Aorta (tissue), 5 donors: ENCODE measurements at places on chromosomes 4 and X. TPM values are rescaled to one million over a fixed set of nuclear protein-coding genes. Genes with fewer than 3 reads are reported as not detected.

GRCh38 chrX:95885074-95885473 lies 799.6 kb upstream of the DIAPH2 start:
- DNase-seq, result no peak
- no peaks in the 10 kb centered on the region for H3K27me3 ChIP-seq
- H3K27ac ChIP-seq, result no peak overlapping the region
- no peaks in the 10 kb centered on the region for H3K4me1 ChIP-seq
- no peaks in the 10 kb centered on the region for H3K36me3 ChIP-seq
- H3K4me3 ChIP-seq, result no peak overlapping the region

DNA sequence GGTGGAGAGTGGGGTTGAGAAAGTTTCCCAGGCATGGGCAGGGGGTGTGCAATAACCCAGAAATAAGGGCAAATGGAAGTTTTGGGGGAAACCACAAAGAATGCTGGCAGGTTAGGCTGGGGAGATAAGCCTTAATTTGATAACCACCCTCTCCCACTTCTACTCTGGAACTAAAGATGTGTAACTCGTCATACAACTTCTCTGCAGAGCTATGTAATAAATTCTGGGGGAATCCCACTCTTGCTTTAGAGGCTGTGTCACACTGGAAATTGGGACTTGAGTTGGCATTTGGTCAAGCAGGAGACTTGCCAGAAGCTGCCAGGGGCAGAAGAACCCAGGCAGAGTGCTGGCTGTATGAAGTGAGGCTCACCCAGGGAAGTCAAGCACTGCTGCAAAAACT lies 170.9 kb upstream of the CPEB2 start:
- no peaks in the 10 kb centered on the region for H3K4me1 ChIP-seq
- no peak overlapping the region for H3K27ac ChIP-seq
- DNase-seq, result no peak
- no peaks in the 10 kb centered on the region for H3K36me3 ChIP-seq

DNA sequence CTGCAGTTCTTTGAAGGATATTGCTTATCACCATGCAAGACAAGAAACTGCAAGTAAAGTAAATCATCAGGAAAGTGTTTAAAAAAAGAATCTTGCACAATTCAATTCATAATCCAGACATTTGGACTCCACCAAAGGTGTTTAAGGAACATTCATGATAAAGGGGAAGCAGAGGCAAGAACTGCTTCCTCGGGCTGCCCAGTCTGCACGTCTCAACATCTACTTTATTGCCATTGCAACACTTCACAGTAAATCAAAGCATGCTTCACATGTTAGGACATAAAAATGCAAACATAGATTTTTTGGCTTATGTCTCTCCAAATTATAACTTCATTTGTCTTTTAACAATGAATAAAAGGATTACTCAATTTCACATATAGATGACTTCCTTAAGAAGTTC lies 42.5 kb downstream of the MID1 start:
- H3K4me1 ChIP-seq, result peaks cover 1% of the 10 kb centered on the region
- no peaks in the 10 kb centered on the region for H3K36me3 ChIP-seq
- no peak overlapping the region for H3K4me3 ChIP-seq
- no peaks in the 10 kb centered on the region for H3K27me3 ChIP-seq

DNA sequence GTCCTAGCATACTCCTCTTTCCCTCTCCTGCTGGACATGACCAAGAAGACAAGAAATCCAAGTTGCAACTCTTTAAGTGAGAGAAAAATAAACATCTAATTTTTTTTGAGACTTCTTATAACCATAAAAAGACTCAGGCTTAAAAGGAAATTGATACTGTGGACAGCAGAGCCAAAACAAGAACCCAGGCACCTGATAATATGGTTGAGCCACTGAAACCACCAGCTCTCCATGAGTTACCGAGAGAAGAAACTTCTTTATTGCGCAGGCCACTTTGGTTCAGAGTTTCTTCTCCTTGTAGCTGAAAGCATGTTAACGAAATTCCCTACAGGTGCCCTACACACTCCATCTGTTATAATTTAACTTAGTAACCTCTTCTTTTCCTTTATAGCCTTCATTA lies 11.3 kb upstream of the SPCS3 start:
- H3K4me3 ChIP-seq, result no peak overlapping the region
- no peaks in the 10 kb centered on the region for H3K27me3 ChIP-seq
- H3K27ac ChIP-seq, result no peak overlapping the region
- no peaks in the 10 kb centered on the region for H3K4me1 ChIP-seq

DNA sequence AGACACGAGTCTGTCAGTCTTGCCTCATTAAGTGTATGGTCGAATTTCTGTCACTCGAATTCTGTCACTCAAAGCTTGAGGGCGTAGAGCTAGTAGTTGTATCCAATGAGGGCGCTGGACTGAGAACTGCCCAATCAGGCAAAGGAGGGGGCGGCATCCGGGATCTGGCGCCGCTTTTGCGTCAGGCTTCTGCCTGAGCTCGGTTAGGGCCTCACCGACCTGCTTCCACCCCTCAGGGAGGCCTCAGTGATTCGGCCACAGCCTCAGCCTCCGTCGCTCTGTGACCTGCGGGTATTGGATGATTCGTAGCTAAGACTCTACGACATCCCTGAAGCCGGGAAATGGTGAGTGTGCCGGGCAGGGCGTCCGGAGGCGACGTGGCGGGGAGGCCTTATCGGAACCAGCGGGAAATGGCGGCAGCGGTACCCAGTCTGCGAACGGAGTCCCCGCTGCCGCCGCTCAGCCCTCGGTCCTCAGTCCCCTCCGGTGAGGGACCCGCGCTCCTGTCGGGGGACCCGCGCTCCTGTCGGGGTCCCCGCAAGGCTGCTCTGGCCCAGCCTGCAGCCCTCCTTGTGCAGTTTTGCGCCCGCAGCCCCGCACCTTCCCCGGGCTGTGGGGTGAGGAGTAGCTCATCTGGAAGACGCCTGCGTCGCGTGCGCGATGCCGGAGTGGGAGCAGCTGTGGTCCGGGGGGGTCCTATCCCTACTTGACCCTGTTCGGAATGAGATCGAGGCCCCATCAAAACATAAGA lies 88.3 kb downstream of the ZNF718 start:
- no peaks in the 10 kb centered on the region for H3K27me3 ChIP-seq
- peak; percentile 92 for DNase-seq
- peak overlapping the region; percentile 59 for H3K4me3 ChIP-seq
- no peaks in the 10 kb centered on the region for H3K4me1 ChIP-seq

Gene SYP
- total RNA-seq, result 2.4 TPM

Gene IL2RG
- total RNA-seq, result 7.1 TPM

DNA sequence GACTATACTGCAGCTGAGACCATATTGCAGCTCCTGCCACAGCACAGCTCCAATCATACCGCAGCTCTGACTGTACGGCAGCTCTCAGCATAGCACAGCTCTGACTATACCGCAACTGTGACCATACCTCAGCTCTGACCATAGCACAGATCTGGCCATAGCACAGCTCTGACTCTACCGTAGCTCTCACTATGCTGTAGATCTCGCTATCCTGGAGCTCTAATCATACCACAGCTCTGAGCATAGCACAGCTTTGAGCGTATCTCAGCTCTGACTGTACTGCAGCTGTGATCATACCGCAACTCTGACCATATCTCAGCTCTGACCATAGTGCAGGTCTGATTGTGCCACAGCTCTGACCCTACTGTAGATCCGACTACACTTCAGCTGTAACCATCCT lies 139.2 kb downstream of the ASMT start:
- H3K4me1 ChIP-seq, result no peaks in the 10 kb centered on the region
- H3K27me3 ChIP-seq, result no peaks in the 10 kb centered on the region
- no peaks in the 10 kb centered on the region for H3K36me3 ChIP-seq
- H3K27ac ChIP-seq, result no peak overlapping the region
- H3K4me3 ChIP-seq, result no peak overlapping the region

- no peak for DNase-seq
- no peak overlapping the region for H3K4me3 ChIP-seq
- H3K27me3 ChIP-seq, result no peaks in the 10 kb centered on the region
Observed at GRCh38 chrX:42128020-42128419, 204.7 kb upstream of the CASK start.

DNA sequence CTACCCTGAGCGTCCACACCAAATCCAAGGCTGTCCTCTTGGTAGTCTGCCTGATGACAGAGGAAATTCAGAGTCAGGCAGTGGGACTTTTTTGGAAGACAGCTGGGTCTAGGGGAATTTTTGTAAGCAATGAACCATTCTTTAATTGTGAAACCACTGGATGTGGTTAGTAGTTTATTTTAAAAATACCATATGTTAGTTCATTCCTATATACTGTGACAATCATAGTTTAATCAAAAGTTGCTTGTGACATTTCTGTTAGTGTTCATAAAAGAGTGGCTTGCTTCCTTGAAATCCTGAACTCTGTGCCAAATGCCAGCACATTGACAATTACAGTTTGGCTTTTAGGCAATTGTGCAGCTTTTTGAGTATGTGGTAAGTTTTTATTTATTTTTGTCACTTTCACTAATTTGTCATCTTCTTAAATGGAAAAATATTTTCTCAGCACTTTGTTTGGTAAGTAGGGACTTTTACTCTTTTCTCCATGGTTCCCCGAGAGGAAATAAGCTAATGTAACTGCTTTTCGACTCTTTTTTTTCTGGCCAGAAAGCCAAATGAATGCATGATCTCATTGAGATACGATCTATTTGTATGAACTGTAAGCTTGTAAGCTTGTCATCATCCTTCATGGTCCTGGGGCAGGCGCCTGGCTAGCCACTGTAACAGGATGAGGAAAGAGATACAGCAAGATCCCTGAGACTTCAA lies 72.6 kb upstream of the SLC4A4 start:
- H3K4me1 ChIP-seq, result no peaks in the 10 kb centered on the region
- no peaks in the 10 kb centered on the region for H3K27me3 ChIP-seq
- H3K4me3 ChIP-seq, result no peak overlapping the region
- DNase-seq, result no peak

DNA sequence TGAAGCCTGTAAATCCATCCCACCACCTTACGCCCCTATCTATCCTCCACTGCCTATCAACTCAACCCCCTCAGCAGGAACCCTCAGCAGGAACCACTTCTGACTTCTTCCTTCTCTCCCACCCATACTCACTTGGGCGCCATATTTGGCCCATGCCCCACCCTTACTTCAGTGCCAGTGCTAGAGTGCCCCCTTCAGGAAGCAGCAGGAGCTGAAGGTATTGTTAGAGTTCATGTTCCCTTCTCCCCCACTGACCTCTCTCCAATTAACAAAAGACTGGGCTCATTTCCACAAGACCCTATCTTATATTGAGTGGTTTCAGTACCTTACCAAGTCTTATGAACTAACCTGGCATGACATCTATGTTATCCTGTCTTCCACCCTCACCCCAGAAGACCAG lies 363.1 kb upstream of the SLIT2 start:
- H3K4me3 ChIP-seq, result no peak overlapping the region
- no peaks in the 10 kb centered on the region for H3K4me1 ChIP-seq
- no peaks in the 10 kb centered on the region for H3K36me3 ChIP-seq
- H3K27me3 ChIP-seq, result no peaks in the 10 kb centered on the region

- H3K36me3 ChIP-seq, result no peaks in the 10 kb centered on the region
- H3K4me1 ChIP-seq, result no peaks in the 10 kb centered on the region
- DNase-seq, result no peak
Observed at GRCh38 chrX:65744965-65745364, 77.5 kb downstream of the MSN start.

Gene RTL9
- 0.09 TPM for total RNA-seq

Gene NOCT
- 5.1 TPM for total RNA-seq

Gene GUCY2F
- total RNA-seq, result 0.09 TPM

DNA sequence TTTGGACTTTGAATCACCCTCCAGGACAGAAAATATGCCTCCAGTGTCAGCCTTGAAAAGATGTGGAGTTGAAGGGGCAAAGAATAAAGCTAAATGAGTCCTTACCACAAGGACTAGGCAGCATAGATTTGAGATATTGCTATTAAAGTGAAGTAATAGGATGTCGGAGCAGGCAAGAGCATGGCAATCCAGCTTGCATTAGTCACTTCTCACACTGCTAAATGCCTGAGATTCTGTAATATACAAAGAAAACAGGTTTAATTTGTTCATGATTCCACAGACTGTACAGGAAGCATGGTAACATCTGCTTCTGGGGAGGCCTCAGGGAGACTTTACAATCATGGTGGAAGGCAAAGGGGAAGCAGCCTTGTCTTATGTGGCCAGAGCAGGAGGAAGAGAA lies 109.8 kb upstream of the PCDH7 start:
- H3K4me3 ChIP-seq, result no peak overlapping the region
- H3K27ac ChIP-seq, result no peak overlapping the region
- H3K27me3 ChIP-seq, result no peaks in the 10 kb centered on the region
- H3K36me3 ChIP-seq, result no peaks in the 10 kb centered on the region
- DNase-seq, result no peak

DNA sequence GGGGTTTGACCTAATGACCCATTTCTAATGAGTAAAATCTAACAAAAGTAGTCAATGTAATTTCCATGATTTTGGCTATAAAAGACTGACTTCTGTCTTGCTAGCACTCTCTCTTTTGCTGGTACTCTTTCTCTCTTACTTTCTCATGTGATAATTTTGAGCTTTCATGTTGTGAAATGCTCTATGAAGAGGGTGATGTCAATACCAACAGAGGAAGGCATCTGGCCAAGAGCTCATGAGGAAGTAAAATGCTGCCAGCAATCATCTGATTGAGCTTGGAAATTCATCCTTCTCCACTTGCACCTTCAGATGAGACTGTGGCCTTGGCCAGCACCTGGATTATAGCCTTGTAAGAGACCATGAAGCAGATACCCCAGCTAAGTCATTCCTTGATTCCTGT lies 347.7 kb downstream of the HS3ST1 start:
- no peaks in the 10 kb centered on the region for H3K27me3 ChIP-seq
- no peak overlapping the region for H3K4me3 ChIP-seq
- no peak overlapping the region for H3K27ac ChIP-seq
- H3K36me3 ChIP-seq, result no peaks in the 10 kb centered on the region

Gene FGFRL1
- 32.9 TPM for total RNA-seq

Gene ARHGAP36
- total RNA-seq, result not detected

GRCh38 chr4:53855581-53856250 lies 208.7 kb downstream of the CHIC2 start:
- no peak overlapping the region for H3K27ac ChIP-seq
- no peaks in the 10 kb centered on the region for H3K27me3 ChIP-seq

Gene SOD3
- total RNA-seq, result 356 TPM
